ENCODE measurements at places on chromosomes 7 and 10. TPM values are rescaled to one million over a fixed set of nuclear protein-coding genes. Genes with fewer than 3 reads are reported as not detected.

The FAM131B gene
- total RNA-seq: 3.8 TPM

The CAV1 gene
- total RNA-seq: 174 TPM

The TMEM236 gene
- total RNA-seq: 0.17 TPM

The PTF1A gene
- not detected for total RNA-seq

The TFR2 gene
- total RNA-seq: not detected
